ENCODE measurements at places on chromosomes 16 and 17. TPM values are rescaled to one million over a fixed set of nuclear protein-coding genes. Genes with fewer than 3 reads are reported as not detected.

- no peak for DNase-seq
Measured at GRCh38 chr17:55334285-55334684, 69.5 kb downstream of the HLF start.

GRCh38 chr16:87733190-87733589 lies 32.6 kb downstream of the KLHDC4 start:
- no peak for DNase-seq

DNA sequence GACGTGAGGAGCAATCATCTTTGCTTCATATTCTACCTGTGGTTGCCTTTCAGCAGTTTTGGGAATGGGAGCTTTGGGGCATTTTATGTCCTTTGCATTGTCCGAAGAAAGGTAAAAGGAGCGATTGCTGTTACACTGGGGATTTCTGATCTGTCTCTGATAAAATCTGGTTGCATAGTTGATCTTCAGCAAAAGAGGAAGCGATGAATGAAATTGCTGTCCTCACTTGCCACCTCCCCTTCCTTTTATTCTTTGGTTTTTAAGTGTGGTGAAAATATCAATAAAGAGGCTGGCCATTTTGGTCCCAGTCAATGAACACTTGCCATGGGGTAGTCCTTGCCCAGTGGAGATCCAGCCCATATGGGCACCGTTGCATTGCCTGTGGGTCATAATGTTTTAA lies 236.8 kb downstream of the MSI2 start:
- no peak for DNase-seq

Gene SGCA
- polyA plus RNA-seq, result not detected

Gene RGS11
- polyA plus RNA-seq, result 0.11 TPM

GRCh38 chr16:920717-921116 lies 50.1 kb downstream of the LMF1 start:
- no peak for DNase-seq

Gene CCDC40
- 4.1 TPM for polyA plus RNA-seq

Gene GPR139
- not detected for polyA plus RNA-seq

Gene ARL17A
- 18.8 TPM for polyA plus RNA-seq

DNA sequence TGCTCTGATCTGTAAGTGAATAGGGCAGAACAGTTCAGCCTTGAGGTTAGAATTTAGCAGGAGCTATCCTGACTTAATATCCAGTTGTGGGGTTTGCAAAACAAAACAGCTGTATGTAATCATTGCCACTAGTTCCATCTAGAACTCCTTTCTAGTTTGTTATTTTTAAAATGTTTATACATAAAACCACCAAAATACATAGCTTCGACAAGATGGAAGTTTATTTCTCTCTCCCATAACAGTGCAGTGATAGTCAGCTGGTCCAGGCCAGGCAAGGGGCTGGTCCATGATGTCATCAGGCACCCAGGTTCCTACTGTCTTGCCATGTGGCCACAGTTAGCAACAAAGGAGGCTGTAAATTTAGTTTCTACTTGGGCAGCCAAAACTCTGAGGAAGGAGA lies 10.5 kb upstream of the PLK1 start:
- no peak for DNase-seq

DNA sequence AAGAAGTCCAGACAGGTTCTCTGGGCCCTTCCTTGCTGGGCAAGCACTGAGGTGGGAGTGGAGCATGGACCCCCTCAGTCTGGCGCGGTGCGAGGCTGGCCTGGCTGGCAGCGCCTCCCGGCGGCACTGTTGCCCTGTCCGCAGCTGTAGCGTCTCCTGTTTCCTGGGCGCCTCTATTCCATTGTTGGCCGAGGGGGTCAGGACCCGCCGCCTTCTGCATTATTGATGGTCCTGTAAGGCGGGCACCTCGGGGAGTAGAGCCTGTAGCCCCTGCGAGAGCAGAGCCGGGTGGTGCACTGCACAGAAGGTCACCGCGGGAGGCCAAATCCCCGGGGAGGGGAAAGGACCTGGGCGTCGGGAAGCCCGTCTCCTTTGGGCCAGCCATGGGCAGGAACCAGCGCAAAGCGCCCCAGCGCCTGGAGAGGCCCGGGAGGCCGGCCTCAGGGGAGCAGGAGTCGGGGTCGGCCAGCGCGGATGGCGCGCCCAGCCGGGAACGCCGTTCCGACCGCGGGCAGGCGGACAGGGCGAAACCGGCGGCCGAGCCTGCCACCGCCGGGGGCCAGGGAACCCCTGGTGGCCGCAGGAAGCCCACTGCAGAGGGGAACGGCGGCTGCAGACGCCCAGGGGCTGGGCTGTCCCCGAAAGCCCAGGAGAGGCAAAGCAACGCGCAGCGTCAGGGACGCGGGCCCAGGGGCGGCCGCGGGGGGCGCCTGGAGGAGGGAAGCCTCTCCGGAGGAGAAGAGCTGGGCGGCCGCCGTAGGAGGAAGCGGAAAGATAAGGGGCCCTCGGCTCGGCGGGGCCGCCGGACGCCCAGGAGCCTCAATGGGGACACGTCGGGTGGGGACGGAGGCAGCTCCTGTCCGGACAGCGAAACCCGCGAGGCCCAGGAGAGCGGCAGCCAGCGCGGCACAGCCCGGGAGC lies at the start of gene MYO15B:
Gene MYO15B (plus strand): TSS at position 126 of the 921 bp plus-strand sequence. CDS start 258 bp downstream, at position 384.
- no peak for DNase-seq

Data from HepG2 (cell line).